ENCODE measurements at places on chromosomes 1 and 21.

- DNase-seq = no peak
Observed at GRCh38 chr1:106613068-106613467, 443.4 kb upstream of the PRMT6 start.

DNA sequence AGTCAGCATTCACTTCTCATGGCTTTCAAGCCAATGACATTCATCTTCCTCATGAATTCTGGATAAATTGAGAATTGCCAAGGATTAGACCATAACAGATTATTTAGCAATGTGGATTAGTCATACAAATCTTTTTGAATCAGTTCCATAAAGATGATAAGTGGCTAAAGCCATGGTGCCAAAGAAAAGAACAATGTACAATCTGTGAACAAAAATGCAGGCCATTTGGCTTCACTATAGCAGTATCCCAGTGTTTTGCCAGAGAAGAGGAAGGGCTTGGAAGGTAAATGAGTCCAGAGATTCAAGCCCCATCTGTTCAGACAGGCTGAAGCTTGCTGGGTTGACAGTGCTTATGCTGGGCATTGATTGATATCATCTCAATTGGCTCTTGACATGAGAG lies 376.4 kb upstream of the LRRC7 start:
- peak; percentile 1 for DNase-seq

DNA sequence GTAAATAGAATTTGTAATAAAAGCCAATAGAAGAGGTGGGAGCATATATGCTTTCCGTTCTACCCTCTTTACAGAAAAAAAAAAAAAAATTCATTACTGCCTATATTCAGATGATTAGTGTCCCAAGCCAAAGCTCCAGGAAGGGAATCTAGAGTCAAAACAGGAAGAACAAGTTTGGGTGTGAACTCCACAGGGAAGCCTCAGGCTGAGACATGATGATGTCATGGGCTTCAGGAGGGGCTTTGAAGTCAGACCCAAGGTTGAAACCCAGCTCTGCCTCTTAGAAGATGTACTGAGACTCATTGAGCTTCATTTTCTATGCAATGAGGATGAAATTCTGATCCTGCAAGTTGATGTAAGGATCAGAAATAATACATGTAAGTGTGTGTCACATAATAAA lies 250.0 kb upstream of the ADGRL2 start:
- DNase-seq = no peak

- DNase-seq = no peak
Observed at GRCh38 chr21:34289856-34290255, 74.0 kb upstream of the KCNE2 start.

DNA sequence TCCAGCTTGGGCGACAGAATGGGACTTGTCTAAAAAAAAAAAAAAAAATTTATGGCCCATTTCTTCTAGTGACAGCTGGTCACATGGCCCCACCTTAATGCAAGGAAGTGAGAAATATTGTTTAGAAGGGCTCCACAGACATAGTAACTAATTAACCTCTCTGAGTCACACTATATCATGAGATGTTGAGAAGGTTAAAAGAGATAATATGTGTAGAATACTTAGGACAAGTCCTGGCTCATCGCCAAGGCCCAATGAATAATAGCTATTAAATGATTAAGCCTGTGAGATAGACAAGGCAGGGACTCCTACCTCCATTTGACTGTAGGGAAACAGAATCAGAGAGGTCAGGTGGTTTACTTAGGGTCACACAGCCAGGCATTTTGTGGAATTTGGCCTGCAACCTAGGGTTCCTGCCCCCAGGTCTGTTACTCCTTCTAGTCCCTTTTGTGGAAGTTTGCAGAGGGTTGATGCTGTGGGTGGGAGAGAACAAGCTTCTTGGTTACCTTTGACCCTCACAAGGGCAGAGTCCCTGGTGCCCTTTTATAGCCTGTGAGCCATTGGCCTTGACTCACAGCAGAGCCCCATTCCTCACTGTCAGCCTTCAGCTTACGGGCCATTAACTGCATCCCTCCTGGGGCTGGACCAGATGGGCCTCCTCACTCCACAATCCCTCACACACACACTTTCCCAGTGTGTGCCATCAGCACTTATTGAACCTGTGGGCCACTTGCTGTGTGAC lies 48.5 kb downstream of the OPRD1 start:
- no peak for DNase-seq

DNA sequence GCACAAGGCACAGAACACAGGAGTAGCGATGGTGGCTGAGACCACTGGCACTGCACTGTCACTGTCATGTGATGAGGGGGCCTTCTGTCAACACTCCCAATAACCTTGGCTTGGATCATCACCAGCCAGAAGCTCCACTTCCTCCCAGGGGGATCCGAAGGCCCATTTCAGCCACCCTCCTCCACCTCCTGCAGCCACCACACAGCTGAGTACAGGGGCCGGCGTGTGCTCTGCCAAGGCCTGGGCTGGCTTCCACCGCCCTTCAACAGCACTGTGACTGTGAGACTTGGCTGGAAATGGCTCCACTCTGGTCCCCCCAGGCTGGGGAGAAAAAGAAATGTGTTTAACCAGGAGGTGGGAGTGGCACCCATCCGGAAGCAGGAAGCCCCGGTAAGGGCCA lies 9.9 kb upstream of the NADK start:
- no peak for DNase-seq

GRCh38 chr1:165841582-165842017 lies 14.2 kb downstream of the UCK2 start:
- no peak for DNase-seq

GRCh38 chr1:84505493-84506001 lies 639 bp upstream of the SPATA1 start:
- peak; percentile 40 for DNase-seq

GRCh38 chr1:155199792-155200191 lies 7.9 kb downstream of the THBS3 start:
- no peak for DNase-seq

- DNase-seq = no peak
Observed at GRCh38 chr1:10671622-10672342, 124.7 kb downstream of the CASZ1 start.

- DNase-seq = no peak
Observed at GRCh38 chr1:234720709-234721441, 110.9 kb upstream of the IRF2BP2 start.

DNA sequence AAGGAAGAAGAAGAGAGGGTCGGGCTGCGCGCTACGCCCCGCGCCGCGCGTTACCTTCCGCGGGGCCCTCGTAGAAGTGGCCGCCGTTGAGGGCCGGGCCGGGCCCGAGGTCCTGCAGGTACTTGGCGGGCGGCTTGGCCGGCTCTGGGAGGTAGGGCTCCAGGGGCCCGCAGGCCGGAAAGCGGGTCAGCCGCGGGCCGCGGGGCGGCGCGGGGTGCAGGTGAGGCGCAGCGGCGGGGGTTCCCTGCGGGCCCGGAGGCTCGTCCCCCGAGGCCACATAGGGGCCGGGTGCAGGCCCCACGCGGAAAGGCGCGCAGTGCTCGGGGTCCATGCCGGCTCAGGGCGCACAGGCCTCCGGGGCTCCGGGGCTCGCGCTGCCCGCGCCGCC lies 196 bp downstream of the ALX3 start:
- no peak for DNase-seq

GRCh38 chr21:25733859-25734653 lies 648 bp downstream of the ATP5PF start:
- DNase-seq = no peak

GRCh38 chr21:19899645-19900044 lies 1098.6 kb upstream of the NCAM2 start:
- no peak for DNase-seq

GRCh38 chr1:13892198-13892597 lies 192.2 kb downstream of the PRDM2 start:
- DNase-seq = no peak

DNA sequence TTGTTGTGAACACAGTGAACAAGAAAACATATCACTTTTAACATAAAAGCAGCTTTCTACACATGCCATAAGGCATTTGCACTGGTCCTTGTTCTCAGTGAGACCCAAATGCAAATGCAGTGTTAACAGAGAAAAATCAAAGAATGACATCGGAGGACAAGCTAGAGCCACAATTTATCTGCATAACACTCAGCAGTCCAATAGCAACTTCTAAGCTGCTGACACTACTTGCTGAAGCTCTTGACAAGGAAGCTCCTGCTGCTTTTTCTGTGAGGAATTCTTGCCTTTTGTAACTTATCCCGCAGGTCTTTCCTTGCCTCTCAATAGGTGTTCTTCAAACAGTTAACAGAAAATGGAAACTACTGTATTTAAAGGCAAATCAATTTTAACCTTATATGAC lies 34.7 kb downstream of the USH2A start:
- DNase-seq = no peak

GRCh38 chr1:214636436-214636835 lies 33.4 kb downstream of the CENPF start:
- DNase-seq = no peak
